Fibroblast of skin of right quadriceps (primary cell): ENCODE measurements at places on chromosomes 1 and 21.
A peak's percentile ranks its signal among the peaks of the same experiment; 100 is the strongest.

- no peak for DNase-seq
These were observed 27.1 kb downstream of the DHCR24 start for GRCh38 chr1:54859700-54860391.

GRCh38 chr1:240602189-240602588, 9.8 kb downstream of the GREM2 start:
- peak; percentile 23 for DNase-seq

GRCh38 chr1:27133158-27133557, 21.8 kb downstream of the SLC9A1 start:
- DNase-seq, result no peak

DNA sequence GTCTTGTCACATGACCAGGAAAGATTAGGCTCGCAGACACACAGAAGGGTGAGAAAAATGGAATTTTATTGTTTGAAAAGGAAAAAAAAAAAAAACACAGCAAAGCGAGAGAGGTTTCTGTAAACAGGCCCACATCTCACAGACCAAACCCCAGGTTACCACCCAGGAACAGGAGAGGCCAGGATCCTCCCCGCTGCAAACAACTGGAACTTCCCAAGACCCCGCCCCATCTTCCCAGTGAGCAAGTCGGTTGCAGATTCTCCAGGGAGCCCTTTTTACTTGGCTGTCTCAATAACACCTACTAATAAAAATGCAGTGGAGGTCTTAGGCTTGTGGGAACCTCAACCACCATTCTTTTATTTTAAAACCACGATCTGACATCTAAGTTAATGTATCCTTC, 84.7 kb upstream of the ETS2 start:
- no peak for DNase-seq

- DNase-seq, result no peak
These were observed 45.3 kb downstream of the LRIG2 start for GRCh38 chr1:113118266-113118665.

DNA sequence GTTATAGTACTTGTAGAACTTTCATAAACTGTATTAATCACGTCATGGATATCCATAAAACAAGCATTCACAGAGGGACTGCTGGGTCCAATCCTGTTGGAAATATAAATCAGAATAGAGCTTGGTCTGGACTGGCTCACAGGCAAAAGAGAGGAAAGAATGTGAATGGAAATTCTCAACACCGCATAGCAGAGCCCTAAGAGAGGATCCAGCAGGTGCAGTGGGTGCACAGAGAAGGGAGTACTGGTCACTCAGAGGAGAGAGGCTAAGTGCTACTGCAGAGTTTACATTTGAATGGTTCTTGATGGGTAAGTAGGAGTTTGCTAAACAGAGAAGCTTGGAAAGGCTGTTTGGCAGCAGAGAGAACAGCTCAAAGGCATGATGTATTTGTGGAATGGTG, 231.7 kb downstream of the PAPPA2 start:
- no peak for DNase-seq

DNA sequence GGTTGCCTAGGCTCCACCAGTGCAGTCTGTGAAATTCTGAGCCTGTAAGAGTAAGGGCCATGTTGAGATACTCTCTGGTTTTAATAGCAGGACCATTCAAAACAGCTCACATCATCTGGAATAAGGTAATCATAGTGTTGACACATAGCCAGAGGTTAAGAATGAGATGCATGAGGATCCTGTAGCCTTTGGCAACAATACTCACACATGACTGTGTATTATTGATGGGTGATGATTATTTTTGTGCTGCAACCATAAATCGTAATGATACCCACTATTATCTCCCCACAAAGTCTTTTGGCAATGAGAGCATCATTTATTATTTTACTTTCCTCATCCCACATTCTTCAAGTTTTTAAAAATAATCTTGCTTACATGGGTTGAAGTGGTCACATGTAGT, 35.5 kb downstream of the KCNK2 start:
- DNase-seq, result peak; percentile 67

DNA sequence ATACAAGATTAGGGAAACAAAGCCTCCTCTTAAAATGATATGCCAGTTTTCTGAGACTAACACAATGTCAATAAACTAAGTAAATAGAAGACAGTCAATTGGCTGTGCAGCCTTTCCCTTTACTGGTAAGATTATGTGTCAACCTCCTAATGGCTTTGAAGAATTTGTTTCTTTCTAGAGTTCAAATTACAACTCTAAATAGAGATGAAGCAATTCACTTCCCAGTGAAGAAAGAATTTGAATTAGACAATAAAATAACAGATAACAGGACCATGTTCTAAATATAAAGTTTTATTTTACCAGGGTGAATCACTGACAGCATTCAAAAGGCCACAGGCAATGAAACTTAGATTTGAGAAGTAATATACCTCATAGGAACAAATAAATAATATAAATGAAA, 680.3 kb downstream of the PLA2G4A start:
- DNase-seq, result no peak

GRCh38 chr1:14616632-14617396, 18.3 kb downstream of the KAZN start:
- DNase-seq, result no peak

DNA sequence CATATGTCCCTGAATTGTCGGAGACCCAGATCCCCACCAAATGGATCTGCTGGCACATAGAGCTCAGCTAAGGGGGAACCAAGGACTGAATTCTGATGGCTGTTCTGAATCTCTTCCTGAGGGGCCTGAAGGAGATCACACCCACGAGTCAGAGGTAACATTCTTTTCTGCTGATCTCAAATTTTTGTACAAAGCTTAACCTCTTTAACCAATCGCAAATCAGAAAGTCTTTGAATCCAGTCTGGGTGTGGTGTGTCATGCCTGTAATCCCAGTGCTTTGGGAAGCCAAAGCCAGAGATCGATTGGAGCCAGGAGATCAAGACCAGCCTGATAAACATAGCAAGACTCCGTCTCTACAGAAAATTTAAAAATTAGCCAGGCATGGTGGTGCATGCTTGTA, 62.8 kb upstream of the PRRC2C start:
- DNase-seq, result peak; percentile 59
